ENCODE measurements at places on chromosomes 3 and 15.

- no peak for DNase-seq
These were observed 58.0 kb downstream of the ITPR1 start for GRCh38 chr3:4551051-4551711.

- DNase-seq = no peak
These were observed 67.8 kb upstream of the ATP13A3 start for GRCh38 chr3:194554473-194555123.

GRCh38 chr3:42014921-42015533, 53.1 kb upstream of the ULK4 start:
- no peak for DNase-seq

GRCh38 chr15:66850078-66850991, 148.3 kb downstream of the SMAD6 start:
- DNase-seq = peak; percentile 28

- peak; percentile 8 for DNase-seq
These were observed 48.4 kb upstream of the SEC22A start for GRCh38 chr3:123153125-123154019.
